ENCODE measurements at places on chromosomes 7 and 10.

DNA sequence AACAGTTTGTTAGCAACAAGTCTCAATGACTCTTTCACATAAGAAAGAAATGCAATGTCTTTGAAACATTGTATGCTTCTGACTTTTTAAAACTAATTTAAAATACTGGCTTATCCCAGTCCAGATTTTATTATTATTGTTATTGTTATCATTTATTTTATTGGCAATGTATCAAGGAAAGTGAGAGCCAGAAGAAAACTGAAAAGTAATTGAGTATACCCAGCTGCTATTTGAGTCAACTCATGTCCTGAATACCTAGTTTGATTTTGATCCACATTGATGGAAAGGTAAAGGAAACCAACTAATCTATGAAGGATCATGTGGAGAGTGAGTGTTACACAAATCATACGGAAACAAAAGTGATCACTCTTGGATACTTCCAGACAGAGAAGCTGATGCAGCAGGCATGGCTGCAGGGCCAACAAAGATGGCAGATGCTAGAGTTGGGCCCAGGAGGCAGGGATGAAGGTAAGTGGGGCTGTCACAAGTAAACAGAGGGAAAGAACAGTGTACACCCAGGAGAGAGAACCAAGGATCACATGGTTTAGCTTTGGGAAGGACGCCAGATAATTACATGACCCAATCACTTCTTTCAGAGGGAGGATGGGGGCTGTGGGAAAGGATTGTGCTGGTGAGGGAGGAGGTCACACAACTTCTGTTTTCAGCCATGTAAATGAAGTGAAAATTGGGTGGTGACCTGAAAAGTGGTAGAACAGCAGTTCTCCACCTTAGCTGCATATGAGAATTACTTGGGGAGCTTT, 179.2 kb upstream of the NAMPT start:
- no peak for DNase-seq

- DNase-seq: no peak
Observed at GRCh38 chr7:110224643-110225042, 866.3 kb upstream of the LRRN3 start.

DNA sequence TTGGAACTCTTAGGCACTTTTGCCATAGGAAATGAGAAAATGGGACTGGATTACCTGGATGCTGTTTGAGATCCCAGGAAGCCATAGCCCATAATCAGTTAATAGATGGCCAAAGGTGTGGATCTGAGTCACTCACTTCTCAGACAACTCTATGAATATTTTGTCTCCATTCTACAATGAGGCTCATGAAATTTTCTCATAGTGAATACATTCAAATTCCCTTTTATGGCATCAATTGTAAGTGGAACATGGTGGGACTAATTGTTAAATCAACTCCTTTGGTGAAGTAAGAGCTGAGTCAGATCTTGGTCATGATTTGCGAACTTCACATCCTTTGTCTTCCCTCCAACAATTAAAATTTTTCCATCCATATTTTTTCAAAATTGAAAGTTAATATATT, 222.1 kb downstream of the ARL4A start:
- no peak for DNase-seq

DNA sequence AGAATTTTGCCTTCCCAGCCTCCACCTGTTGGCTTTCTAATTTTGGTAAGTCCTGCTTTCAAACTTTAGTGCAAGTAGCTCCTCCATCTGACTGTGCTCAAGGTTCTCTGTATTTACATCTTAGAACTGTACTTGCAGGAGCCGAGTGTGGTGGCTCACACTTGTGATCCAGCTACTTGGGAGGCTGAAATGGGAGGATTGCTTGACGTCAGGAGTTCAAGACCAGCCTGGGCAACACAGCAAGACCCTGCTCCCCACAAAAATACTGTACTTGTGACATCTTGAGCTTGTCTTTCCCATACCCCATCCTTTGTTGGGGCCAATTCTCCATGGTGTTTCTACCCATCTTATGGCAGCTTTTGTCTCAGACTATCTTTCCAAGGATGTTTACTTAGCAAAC, 4.7 kb upstream of the VDAC2 start:
- DNase-seq: no peak

- DNase-seq: no peak
Observed at GRCh38 chr10:120477021-120477742, 20.2 kb downstream of the PLPP4 start.

DNA sequence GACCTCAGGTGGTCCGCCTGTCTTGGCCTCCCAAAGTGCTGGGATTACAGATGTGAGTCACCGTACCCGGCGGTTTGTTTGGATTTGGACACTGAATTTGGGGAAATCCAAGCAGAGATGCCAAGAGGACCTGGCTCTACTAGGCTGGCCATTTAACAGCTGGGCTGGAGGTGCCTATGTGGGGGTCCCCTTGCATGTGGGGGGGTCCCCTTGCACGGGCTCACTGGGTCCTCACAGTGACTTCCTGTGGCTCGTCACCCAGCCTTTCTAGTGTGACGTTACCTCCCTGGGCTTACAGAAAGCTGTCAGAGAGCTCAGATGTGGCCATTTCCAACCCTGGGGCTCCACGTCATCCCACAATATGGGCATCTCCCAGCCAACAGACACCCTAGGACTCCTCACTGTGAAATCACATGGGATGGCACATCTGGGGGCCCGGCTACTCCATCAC, 49.3 kb upstream of the GNA12 start:
- DNase-seq: no peak

GRCh38 chr10:34351161-34351560, 463.9 kb downstream of the PARD3 start:
- DNase-seq: no peak

DNA sequence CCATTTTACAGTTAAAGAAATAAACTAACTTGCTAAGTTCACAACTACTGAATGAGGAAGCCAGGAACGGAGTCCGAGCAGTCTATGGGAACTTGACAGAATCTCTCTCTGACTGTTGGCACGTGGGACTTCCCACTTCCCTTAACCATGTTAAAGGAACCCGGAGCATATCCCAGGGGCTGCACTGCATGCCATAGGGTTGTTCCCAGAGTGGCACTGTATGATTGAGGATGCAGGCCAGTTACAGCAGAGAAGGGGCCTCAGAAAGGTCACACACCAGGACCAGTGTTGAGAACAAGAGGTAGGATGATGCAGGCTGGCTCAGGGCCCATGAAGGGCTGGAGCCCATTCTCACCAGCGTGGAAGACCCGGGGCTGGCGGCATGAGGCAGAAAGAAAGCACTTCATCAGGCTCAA, 201.8 kb downstream of the NSUN6 start:
- no peak for DNase-seq

DNA sequence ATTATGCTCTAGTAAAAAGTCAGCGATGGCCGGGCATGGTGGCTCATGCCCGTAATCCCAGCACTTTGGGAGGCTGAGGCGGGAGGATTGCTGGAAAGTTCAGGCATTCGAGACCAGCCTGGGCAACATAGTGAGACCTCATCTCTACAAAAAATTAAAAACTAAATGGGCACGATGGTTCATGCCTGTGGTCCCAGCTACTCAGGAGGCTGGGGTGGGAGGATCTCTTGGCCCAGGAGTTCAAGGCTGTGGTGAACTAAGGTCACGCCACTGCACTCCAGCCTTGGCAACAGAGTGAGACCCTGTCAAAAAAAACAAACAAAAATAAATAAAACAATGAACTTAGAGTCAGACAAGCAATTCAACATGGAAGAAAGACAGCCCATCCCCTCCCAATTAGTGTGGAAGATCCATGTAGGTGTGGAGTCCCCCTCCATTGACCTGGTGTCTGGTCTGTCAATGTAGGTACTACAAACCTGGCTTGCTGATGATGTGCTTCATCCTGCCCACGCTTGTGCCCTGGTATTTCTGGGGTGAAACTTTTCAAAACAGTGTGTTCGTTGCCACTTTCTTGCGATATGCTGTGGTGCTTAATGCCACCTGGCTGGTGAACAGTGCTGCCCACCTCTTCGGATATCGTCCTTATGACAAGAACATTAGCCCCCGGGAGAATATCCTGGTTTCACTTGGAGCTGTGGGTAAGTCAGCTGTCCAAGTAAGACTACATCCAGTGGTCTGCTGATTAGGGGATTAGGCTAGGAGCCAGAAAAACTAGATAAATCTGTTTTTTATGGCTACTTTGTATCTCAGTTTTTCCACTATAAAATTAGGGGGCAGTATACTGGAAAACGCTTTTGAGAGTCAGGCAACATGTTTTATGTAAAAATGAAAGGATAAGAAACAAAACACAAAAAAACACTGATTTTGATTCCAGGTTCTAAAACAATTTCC, 9.3 kb downstream of the SCD start:
- no peak for DNase-seq

DNA sequence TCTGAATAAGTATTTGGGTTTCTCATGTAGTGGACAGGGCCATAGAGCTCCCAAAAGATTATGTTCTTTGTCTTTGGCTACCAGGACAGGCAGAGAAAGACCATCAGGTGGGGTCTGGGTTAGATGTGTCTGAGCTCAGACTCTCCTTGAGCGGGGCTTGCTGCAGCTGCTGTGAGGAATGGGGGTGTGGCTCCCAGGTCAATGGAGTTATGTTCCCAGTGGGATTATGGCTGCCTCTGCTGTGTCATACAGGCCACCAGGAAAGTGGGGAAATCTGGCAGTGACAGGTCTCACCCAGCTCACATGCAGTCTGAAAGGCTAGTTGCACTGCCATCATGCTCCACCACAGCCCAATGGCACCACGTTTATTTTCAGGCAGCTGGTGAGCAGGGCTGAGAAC, 97.0 kb upstream of the FERD3L start:
- no peak for DNase-seq

Measured in hepatic stellate cell (primary cell).